WERI-Rb-1 (cell line): ENCODE measurements at places on chromosomes 4 and X.

GRCh38 chr4:53313510-53313909, 52.4 kb downstream of the SCFD2 start:
- DNase-seq: peak; percentile 52

DNA sequence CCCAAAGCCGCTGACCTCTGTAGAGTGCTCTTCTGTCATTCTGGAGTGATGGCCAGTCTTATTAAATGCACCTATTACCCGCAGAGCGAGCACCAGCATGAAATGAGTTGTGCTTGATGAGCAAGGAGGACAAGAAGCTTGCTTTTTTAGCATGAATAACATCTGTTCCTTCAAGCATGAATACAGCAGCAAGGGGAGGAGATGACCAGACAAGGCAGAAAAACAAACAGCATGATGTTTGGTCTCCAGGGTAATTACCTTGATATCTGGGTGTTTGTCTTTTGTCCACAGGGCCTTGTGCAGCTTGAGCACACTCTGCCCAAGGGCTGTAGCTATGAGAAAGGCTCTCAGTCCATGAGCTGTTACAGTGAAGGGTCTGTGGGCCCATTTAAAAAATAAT, 324.8 kb upstream of the DDX53 start:
- no peak for DNase-seq

- DNase-seq: no peak
Measured at GRCh38 chrX:20438871-20439526, 172.3 kb upstream of the RPS6KA3 start.

DNA sequence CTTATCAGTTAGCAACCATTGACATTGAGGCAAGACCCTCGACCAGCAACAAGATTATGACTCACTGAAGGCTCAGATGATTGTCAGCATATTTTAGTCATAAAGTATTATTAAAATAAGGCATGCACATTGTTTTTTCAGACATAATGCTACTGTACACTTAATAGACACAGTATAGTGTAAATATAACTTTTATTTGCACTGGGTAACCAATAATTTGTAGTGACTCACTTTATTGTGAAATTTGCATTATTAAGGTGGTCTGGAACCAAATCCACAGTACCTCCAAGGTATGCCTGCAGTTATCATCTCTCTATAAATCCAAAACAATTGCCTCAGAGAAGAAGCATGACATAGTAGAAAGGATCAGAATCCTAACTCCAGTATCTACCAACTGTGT, 330.1 kb upstream of the SMIM31 start:
- DNase-seq: no peak

- DNase-seq: peak; percentile 34
Measured at GRCh38 chr4:153466949-153467896, 1.1 kb downstream of the TMEM131L start.

GRCh38 chr4:26204249-26204825, 116.5 kb upstream of the RBPJ start:
- no peak for DNase-seq

- no peak for DNase-seq
Measured at GRCh38 chr4:185734214-185734613, 77.8 kb downstream of the SORBS2 start.

DNA sequence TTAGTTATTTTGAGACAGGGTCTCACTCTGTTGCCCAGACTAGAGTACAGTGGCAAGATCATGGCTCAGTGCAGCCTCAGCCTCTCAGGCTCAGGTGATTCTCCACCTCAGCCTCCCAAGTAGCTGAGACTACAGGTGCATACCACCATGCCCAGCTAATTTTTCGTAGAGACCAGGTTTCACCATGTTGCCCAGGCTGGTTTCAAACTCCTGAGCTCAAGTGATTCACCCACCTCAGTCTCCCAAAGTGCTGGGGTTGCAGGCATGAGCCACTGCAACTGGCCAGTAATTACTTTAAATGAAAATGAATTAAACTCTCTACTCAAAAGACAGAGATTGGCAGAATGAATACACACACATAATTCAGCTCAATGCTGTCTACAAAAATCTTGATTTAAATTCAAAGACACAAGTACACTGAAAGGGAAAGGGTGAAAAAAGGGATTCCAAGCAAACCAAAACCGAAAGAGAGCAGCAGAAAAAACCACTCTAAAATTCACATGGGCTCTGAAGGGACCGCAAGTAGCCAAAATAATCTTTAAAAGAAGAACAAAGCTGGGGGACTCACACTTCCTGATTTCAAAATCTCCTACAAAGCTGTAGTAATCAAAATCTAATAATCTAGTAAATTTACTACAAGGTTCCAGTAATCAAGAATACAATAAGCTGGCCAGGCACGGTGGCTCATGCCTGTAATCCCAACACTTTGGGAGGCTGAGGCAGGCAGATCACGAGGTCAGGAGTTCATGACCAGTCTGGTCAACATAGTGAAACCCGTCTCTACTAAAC, 11.8 kb upstream of the SPON2 start:
- DNase-seq: no peak

GRCh38 chr4:187479511-187479910, 516.1 kb upstream of the ZFP42 start:
- DNase-seq: no peak

DNA sequence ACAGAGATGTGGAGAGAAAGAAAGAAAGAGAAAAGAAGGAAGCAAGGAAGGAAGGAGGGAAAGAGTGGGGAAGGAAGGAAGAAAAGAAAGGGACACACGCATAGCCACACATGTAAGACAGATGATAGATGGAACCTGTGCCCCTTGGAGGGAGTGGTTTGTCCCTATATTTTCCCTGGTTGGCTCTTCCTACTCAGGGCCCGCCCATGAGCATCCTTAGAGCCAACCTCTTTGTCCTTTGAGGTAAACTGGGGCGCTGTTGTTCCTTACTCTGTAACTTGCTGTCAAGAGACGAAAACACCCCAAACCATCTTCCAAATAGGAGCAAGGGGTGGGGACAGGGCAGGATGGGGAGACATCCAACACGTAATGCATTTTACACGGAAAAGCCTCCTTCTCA, 220.9 kb downstream of the MAML3 start:
- no peak for DNase-seq

- peak; percentile 24 for DNase-seq
Measured at GRCh38 chr4:73450398-73451004, 14.5 kb downstream of the AFP start.

- peak; percentile 40 for DNase-seq
Measured at GRCh38 chr4:141815646-141816045, 179.3 kb downstream of the IL15 start.

DNA sequence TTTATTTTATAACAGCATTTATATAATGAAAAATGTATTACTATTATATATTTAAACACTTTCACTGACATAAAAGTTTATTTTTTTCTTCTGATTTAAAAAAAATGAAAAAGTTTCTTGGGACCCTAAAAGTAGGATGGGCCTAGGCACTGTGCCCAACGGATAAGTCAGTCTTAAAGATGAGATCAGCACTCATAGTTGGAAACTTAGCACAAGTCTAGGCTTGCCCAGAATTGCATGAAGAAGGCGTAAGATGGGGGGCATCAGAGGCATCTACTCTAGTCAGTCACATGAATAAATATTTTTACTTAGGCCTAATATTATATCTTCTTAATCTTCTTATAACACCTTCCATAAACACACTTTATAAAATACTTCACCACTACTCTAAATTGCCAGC, 306.7 kb upstream of the GRID2 start:
- no peak for DNase-seq

GRCh38 chr4:1579901-1580691, 104.0 kb downstream of the FAM53A start:
- peak; percentile 90 for DNase-seq

DNA sequence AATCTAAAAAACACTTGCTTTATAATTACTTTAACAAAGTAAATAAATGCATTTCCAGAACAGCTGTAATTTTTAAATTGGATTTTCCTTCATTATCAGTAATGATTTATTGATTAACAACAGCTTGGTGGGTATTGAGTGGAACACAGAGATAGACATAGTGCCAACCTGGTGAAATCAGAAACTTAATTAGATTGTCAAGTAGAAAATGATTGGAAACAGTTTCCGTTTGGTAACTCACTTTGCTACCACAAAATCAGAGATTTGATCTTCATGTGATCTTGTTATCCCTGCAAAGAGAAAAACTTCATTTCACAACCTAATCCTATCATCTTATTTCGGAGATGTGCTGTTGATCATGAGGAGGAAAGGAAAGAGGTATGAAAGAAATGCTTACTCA, 70.8 kb downstream of the CAPN6 start:
- DNase-seq: no peak

DNA sequence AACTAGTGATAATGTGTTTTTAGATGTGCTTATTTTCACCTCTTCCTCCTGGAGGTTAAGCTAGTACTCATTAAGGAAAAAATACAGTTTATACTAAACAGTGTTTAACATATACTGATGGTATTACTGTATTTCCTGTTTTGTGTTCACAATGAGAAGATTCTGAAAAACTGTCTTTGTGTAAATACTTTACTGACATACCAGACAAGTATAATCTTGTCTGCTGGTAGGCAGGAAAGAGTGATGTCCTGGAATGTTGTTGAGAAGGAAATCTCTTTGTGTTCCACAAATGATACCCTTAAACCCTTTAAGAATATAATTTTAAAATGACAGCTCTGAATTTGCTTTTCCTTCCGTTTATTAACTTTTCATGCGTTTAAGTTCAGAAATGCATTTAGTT, 205.5 kb upstream of the NUDT6 start:
- no peak for DNase-seq

GRCh38 chrX:26511589-26512363, 295.8 kb downstream of the MAGEB5 start:
- DNase-seq: no peak

DNA sequence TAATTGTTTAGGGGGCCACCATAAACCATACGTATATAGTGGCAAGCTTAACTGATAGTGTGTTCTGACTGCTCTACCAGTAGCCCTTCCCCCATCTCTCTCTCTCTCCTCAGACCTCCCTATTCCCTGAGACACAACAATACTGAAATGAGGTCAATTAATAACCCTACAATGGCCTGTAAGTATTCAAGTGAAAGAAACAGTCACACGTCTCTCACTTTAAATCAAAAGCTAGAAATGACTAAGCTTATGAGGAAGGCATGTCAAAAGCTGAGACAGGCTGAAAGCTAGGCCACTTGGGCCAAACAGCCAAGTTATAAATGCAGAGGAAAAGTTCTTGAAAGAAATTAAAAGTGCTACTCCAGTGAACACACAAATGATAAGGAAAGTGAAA, 78.0 kb downstream of the PRDM5 start:
- DNase-seq: no peak

- no peak for DNase-seq
Measured at GRCh38 chrX:84197550-84197949, 9.6 kb upstream of the RPS6KA6 start.

GRCh38 chr4:142160509-142160908, 524.1 kb downstream of the IL15 start:
- no peak for DNase-seq

- DNase-seq: no peak
Measured at GRCh38 chr4:149499726-149500125, 315.9 kb downstream of the IQCM start.

DNA sequence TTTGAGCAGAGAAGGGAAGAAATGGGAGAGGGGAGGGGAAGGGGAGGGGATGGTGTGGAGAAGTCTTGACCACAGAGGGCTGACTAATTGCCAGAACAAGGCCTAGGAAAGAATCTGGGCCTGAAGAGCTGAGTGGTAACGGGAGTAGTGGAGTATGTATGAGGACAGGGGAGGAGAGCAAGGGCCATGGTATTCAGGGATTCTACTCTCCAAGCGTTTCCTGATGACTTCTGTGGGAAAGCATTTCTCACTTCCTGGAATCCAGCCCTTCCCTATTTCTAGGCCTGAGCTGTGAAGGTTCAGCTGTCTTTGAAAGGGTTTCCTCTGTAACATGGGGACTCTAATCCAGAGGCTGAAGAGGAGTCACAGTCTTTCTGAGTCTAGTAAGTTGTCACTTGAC, 19.7 kb upstream of the SOX3 start:
- no peak for DNase-seq

- DNase-seq: no peak
Measured at GRCh38 chrX:66004928-66005829, 34.7 kb downstream of the VSIG4 start.

GRCh38 chr4:119041951-119042560, 93.6 kb upstream of the MYOZ2 start:
- peak; percentile 67 for DNase-seq

- DNase-seq: no peak
Measured at GRCh38 chr4:80587871-80588385, 252.4 kb downstream of the CFAP299 start.
